ENCODE measurements at places on chromosomes 5 and 9.

DNA sequence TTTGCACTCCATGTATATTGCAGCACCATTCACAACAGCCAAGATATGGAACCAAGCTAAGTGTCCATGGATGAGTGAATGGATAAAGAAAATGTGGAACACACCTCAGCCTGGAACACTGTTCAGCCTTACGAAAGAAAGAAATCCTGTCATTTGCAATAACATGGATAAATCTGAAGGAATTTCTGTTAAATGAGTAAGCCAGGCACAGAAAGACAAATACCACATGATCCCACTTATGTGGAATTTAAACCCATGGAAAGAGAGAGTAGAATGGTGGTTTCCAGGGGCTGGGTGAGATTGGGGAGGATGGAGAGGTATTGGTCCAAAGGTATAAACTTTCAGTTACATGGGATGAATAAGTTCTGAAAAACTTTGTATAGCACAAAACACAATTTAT, 228.9 kb upstream of the CD180 start:
- no peak for DNase-seq

GRCh38 chr5:124655251-124655917, 91.1 kb downstream of the ZNF608 start:
- no peak for DNase-seq

DNA sequence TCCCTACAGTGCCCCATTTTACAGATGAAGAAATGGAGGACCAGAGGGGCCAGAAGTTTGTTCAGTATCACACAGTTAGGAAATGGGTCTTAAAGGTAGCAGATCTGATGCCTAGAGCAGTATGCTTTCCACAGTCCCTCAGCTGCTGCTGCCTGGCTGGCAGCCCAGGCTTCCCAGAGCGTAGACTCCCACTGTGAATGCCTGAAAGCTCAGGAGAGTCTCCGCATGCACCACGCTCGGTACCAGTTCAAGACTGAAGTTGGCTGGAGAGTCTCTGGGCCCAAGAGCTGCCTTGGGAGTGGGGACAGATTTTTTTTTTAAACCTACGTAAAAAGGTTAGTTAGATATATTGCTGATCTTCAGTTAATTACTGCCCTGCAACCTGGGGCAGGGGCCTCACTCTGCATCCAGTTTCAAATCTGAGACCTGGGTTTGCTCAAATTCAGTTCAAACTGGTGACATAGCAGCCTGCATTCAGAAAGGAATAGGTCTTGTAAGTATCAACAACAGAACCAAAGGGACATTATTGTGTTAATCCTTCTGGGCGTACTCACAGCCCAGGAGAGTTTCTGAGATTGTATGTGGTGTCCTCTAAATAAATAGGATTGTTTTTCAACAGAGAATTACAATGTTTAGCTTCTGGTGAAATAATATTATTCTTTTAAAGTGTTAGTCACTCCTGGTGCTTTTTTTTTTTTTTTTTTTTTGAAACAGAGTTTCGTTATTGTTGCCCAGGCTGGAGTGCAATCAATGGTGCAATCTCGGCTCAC, 8.3 kb downstream of the NANS start:
- no peak for DNase-seq

DNA sequence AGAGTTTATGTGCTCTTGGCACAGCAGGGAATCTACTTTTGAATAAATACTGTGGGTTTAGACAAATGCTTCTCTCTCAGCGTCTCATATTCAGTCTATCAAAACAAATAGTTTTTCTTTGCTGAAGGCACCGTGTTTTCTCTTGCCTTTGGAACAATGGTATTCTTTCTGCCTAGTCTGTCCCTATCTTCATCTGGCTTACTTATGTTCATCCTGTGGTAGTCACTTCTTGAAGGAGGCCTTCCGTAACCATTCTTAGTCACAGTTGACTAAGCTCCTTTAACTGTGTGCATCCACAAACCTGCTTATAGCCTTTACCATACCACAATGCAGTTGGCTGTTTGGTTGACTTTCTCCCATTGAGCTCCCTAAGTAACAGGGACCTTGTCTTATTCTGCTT, 45.9 kb downstream of the LARP1 start:
- no peak for DNase-seq

- DNase-seq = no peak
Observed at GRCh38 chr9:70949239-70949638, 172.2 kb downstream of the TRPM3 start.

GRCh38 chr9:71582347-71582746, 186.0 kb downstream of the CEMIP2 start:
- no peak for DNase-seq
